ENCODE measurements at places on chromosomes 2 and 18. TPM values are rescaled to one million over a fixed set of nuclear protein-coding genes. Genes with fewer than 3 reads are reported as not detected.
A peak's percentile ranks its signal among the peaks of the same experiment; 100 is the strongest.

GRCh38 chr2:12507295-12507694 is 209.4 kb upstream of the TRIB2 start:
- no peaks in the 10 kb centered on the region for H3K36me3 ChIP-seq
- H3K4me1 ChIP-seq, result no peaks in the 10 kb centered on the region
- no peaks in the 10 kb centered on the region for H3K27me3 ChIP-seq
- DNase-seq, result no peak
- H3K27ac ChIP-seq, result no peak overlapping the region

DNA sequence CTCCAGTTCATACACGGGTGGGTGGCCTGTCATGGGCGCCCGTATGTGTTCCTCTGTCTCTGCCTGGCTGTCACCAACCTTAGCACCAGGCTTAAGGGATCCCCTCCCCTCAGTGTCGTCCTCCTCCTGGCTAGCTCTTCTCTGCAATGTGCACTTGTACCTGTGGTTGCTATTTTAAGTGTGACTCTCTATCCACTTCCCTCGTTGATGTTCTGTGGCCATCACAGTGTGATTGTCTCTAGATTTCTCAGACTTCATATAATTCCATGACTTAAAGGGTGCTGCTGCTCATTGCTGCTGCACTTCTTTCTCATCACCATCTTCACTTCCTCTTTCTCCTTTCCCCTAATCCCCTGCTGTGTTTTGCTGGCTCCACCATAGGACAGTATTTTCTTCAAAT is 143.4 kb downstream of the EML6 start:
- no peak for DNase-seq
- H3K36me3 ChIP-seq, result no peaks in the 10 kb centered on the region
- no peak overlapping the region for H3K27ac ChIP-seq

DNA sequence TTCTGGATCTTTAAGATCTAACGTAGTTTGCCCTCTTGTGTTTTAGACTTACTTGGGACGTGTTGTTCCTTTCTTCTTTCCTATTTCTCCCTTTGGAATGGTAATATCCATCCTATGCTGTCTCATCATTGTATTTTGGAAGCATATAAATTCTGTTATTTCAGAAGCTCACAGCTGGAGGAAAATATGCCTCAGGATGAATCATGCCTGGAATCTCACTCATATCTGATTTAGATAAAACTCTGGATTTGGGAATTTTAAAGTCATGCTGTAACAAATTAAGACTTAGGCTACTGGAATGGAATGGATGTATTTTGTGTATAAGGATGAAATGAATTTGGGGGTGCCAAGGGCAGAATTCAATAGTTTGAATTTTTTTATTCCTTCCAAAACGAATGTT is 245.2 kb upstream of the GULP1 start:
- no peaks in the 10 kb centered on the region for H3K36me3 ChIP-seq
- no peaks in the 10 kb centered on the region for H3K27me3 ChIP-seq
- no peak overlapping the region for H3K4me3 ChIP-seq
- H3K27ac ChIP-seq, result no peak overlapping the region
- no peak for DNase-seq
- no peaks in the 10 kb centered on the region for H3K4me1 ChIP-seq

DNA sequence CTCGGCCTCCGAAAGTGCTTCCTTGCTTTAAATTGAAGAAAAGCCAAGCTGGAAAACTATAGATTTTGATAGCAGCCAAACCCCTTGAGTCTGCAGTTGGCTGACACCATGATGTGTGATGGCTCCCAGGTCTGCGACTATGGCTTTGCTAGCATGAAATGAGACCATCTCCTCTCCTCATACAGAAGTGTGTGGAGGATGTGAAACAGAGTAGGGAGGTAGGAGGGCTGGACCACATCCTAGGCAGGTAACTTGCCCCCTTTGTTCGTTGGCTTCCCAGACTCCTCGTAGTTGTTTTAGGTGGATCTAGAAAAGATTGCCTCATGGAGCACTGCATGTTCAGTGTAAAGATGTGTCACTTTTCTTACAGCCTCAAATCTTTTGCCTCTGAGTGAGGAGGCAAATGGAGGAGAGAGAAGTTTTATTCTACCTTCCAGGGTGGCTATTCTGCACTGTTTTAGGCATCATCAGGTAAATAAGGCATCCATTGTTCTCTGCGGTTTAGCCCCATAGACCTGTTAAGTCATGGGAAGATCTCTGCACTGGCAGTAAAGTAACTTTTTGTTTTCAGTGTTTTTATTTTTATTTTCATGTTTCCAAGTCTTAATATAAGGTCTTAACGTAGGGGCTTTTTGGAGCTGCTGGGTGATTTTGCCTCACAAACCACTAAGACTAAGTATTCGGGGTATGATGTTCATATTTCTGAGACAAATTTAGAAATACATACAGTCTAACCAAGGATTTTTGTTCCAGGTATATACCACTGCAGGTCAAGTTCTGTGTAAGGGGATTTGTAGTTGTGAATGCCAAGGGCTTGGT is 40.1 kb downstream of the MGAT5 start:
- H3K27ac ChIP-seq, result no peak overlapping the region
- H3K36me3 ChIP-seq, result peaks cover 8% of the 10 kb centered on the region
- peaks cover 11% of the 10 kb centered on the region for H3K4me1 ChIP-seq
- H3K27me3 ChIP-seq, result no peaks in the 10 kb centered on the region
- H3K4me3 ChIP-seq, result no peak overlapping the region
- DNase-seq, result no peak

- H3K36me3 ChIP-seq, result no peaks in the 10 kb centered on the region
- no peak for DNase-seq
- no peak overlapping the region for H3K4me3 ChIP-seq
- peaks cover 3% of the 10 kb centered on the region for H3K4me1 ChIP-seq
- H3K27me3 ChIP-seq, result no peaks in the 10 kb centered on the region
Measured at GRCh38 chr2:73825408-73825807, 3.4 kb upstream of the STAMBP start.

GRCh38 chr2:85394261-85394681 is 15.9 kb downstream of the CAPG start:
- no peaks in the 10 kb centered on the region for H3K4me1 ChIP-seq
- H3K4me3 ChIP-seq, result no peak overlapping the region
- no peak overlapping the region for H3K27ac ChIP-seq
- H3K27me3 ChIP-seq, result no peaks in the 10 kb centered on the region

DNA sequence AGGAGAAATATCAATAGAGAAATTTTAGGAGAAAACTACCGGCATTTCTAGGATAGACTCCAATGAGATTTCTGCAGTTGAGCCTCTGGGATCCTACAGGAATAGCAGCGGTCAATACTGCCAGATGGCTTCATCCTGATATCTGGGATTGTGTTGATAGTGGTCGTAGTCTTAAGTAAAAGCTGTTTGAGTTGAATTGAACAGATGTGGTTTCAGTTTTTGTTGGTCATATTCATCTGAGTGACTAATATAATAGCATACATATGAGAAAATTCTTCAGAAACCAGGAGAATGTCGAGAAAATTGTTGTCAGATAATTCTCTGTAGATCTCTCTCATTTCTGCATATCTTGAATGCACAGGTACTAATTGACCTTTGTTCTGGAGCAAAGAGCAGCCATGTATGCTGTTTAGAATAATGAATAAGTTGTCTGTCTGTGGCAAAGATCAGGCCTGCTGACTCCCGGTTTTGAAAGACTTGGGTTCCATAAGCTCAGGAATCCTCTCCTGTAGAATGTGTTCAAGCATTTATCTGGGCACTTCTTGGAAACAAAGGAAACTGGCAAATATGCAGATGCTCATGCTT is 288.1 kb downstream of the TMX3 start:
- no peak overlapping the region for H3K27ac ChIP-seq
- H3K4me3 ChIP-seq, result no peak overlapping the region
- H3K36me3 ChIP-seq, result no peaks in the 10 kb centered on the region
- peak; percentile 65 for DNase-seq
- no peaks in the 10 kb centered on the region for H3K27me3 ChIP-seq
- peaks cover 6% of the 10 kb centered on the region for H3K4me1 ChIP-seq

DNA sequence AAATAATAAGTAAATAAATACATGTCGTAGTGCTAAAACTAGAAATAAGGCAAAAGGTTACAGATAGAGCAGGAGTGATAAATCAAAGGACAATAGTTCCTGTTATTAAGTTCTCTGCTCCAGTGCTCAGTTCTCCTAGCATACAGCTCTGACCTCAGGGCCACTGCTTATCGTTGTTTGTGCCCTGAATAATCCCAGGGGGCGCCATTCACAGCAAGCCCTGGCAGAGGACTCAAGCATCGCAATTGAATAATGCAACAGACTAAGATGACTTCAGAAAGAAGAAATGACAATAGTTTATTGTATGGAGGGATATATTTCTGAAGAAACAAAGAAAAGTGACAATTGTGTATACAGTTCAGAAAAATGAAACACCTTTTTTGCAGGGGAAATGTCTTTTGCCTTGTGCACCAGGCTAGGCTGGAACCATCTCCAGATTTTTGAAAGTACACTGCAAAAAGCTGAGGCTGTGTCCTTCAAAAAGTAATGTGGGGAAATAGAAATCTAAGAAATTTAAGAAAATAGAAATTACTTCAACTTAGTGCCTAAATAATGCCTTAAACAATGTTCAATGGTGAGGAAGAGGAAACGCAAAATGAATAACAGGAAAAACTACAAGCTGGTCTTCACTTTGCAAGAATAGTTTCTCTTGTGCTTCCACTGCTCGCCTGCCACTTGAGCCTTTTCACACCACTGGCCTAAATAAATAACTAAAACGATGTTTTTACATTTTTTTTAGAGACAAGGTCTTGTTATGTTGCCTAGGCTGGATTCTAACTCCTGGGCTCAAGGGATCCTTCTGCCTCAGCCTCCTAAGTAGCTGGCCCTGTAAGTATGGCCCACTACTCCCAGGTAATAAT is 19.0 kb upstream of the CCNYL1 start:
- H3K27me3 ChIP-seq, result no peaks in the 10 kb centered on the region
- no peak overlapping the region for H3K4me3 ChIP-seq
- no peaks in the 10 kb centered on the region for H3K4me1 ChIP-seq
- no peaks in the 10 kb centered on the region for H3K36me3 ChIP-seq
- DNase-seq, result peak; percentile 55

GRCh38 chr2:53770264-53770663 is 2.7 kb downstream of the CHAC2 start:
- H3K36me3 ChIP-seq, result no peaks in the 10 kb centered on the region
- no peaks in the 10 kb centered on the region for H3K27me3 ChIP-seq
- DNase-seq, result no peak
- no peak overlapping the region for H3K4me3 ChIP-seq

DNA sequence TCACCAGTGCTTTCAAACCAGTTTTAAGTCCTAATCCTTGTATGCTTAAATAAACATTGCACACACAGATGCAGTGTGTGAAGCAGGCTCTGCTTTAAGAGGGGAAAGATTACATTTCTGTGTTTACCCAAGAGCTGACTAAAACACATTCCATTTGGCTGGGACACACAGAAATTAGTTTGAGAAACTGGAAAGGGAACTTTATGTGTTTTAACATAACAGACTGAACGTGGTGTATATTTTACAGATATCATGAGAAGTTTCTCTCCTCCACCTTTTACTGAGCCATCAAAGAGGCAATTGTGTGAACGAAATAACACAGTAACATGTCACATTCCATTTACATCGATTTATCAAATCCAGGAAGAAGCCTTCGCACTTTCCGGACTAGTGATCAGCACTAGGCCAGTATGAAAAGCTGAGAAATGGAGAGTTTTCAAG is 121.8 kb downstream of the MAIP1 start:
- no peak overlapping the region for H3K27ac ChIP-seq
- H3K4me3 ChIP-seq, result no peak overlapping the region
- H3K4me1 ChIP-seq, result peaks cover 3% of the 10 kb centered on the region
- no peaks in the 10 kb centered on the region for H3K27me3 ChIP-seq
- H3K36me3 ChIP-seq, result no peaks in the 10 kb centered on the region

DNA sequence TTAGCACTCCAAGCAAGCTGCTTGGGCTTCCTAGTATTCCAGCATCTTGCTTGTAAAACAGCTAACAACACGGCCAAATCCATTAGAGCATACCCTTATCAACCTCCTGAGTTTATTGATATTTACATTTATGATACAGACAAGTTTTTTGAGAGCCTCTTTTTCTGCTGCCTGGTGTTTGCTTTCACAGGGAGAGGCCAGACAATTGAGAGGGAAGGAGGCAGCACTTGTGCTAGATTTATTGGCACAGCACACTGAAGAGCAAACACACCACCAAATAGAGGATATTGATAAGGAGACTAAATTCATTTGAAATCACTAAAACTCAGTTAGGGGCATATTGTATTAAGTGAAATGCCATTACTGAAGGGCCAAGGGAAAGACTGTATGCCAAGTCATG is 1142.3 kb upstream of the FANCL start:
- H3K4me3 ChIP-seq, result no peak overlapping the region
- peak; percentile 2 for DNase-seq
- H3K4me1 ChIP-seq, result no peaks in the 10 kb centered on the region
- no peaks in the 10 kb centered on the region for H3K27me3 ChIP-seq
- no peaks in the 10 kb centered on the region for H3K36me3 ChIP-seq

DNA sequence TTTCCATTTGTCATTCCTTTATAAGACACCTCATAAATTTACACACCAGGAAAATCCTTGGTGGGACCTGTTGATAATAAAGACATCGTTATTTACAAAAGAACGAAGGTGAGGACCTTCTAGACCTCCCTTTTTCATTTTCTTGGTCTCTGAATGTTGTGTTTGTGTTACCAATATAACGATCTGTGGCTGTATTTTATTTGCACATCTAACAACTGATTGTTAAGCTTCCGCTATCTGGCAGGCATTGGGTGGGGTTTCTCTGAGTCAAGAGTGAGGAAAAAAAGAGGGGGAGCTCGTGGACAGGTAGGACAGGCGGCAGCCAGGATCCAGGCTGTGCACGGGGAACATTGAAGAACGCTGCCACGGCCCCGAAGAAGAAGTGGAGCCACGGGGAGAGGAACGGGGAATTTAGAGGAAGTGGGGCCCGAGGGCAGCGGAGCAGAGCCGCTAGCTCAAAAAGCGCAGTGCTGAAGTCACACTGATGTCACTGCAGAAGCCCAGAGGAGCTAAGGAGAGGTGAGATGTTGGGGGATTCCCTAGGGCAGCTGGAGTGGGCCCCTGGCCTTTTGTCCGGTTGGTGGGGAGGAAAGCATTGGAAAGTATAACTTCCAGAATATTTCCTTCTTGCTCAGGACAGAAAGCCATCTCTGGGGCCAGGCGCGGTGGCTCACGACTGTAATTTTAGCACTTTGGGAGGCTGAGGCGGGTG is 20.9 kb upstream of the DNMT3A start:
- peaks cover 9% of the 10 kb centered on the region for H3K4me1 ChIP-seq
- no peaks in the 10 kb centered on the region for H3K27me3 ChIP-seq
- H3K27ac ChIP-seq, result peak overlapping the region; percentile 35

Gene ST8SIA5
- 0.24 TPM for polyA plus RNA-seq

Gene CYP27C1
- polyA plus RNA-seq, result not detected

All from small intestine (tissue), 16 donors.